Pancreas (tissue), 10 donors: ENCODE measurements at places on chromosomes 4 and X. TPM values are rescaled to one million over a fixed set of nuclear protein-coding genes. Genes with fewer than 3 reads are reported as not detected.

GRCh38 chr4:152601156-152601555, 65.3 kb upstream of the FBXW7 start:
- no peak for DNase-seq

GRCh38 chr4:2857349-2857927, 13.8 kb downstream of the ADD1 start:
- DNase-seq = no peak

Gene SPON2
- polyA plus RNA-seq = 13.0 TPM

Gene PLS3
- 25.7 TPM for polyA plus RNA-seq
